ENCODE measurements at places on chromosomes 3 and 15.

- DNase-seq = no peak
These were observed 668 bp downstream of the THRB start for GRCh38 chr3:24493746-24494617.

- DNase-seq = peak; percentile 94
These were observed 41.8 kb downstream of the SMAD3 start for GRCh38 chr15:67107014-67107812.

DNA sequence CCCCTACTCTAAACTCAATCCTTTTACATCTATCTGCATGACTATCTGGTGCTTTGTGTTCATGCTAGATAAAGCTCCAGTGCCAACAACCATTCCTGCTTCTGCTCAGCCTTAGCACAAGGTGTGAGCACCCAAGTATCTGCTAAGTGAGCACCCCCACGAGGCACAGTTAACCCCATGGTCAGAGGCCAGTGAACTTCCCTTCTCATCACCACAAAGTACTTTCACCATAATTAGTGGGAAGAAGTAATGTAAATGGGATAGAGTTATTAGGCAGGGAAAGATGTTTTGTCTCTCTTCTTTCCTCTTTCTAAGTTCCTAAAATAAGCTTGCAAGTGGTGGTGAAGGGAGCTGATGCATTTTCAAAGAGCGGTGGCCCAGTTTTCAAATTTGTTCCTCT, 96.4 kb downstream of the ANO10 start:
- DNase-seq = no peak

DNA sequence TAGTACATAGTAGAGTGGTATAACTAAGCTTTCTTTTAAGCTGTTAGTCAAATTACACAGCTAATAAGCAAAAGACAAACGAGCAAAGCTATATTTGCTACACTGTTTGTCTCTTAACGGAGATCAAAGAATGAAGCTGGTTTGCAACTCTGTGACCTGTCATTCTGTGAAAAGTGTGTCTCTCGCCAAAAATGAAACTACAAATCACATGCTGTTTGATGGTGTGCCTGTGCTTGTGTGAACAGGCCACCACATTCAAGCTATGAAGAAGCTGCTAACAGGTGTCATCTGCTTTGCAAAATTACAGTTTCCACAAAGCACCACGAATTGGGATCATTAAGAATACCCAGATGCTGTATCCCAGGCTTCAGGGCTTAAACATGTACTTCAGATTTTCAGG, 667.8 kb upstream of the NAALADL2 start:
- no peak for DNase-seq

- DNase-seq = no peak
These were observed 6.9 kb downstream of the KIF7 start for GRCh38 chr15:89648106-89649012.

GRCh38 chr3:127182431-127182830, 10.5 kb upstream of the PRR23E start:
- no peak for DNase-seq

GRCh38 chr3:54785976-54786375, 141.9 kb downstream of the LRTM1 start:
- DNase-seq = no peak

DNA sequence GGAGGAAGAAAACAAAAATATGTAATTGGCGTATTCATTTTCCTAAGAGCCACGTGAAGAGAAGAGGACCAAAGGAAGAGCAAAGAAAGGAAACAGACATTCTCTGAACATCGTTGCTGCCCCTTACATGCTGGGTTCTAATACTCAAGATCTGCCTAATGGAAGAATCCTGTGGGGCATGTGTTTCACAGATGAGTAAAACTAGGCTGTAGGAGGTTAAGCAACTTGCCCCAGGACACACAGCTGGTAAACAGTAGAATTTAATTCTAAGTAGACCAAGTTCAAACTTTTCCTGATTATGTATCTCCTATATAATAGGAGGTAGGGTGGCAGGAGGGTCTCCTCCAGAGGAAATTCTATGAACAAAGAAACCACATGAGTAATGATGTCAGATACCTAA, 106.1 kb upstream of the TNFAIP8L3 start:
- DNase-seq = no peak

- DNase-seq = no peak
These were observed 133.6 kb downstream of the TIGIT start for GRCh38 chr3:114427285-114428043.

DNA sequence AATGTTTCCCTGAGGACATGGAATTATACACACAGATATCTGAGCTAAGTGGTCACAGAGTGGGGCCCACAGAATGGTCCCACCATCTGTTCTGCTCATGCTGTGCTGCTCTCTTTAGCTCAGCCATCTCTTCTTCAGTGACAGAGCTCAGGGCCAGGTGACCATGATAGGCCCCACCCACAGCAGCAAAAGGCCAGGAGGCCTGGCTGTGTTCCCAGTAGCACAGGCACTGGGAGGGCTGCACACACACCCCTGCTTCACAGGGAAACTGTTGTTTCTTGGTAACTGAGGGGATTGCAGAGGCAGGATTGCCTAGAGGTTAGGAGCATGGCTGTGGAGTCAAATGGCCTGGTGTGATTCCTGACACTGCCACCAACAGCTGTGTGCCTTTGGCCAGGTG, 4.8 kb upstream of the FBXW12 start:
- no peak for DNase-seq

DNA sequence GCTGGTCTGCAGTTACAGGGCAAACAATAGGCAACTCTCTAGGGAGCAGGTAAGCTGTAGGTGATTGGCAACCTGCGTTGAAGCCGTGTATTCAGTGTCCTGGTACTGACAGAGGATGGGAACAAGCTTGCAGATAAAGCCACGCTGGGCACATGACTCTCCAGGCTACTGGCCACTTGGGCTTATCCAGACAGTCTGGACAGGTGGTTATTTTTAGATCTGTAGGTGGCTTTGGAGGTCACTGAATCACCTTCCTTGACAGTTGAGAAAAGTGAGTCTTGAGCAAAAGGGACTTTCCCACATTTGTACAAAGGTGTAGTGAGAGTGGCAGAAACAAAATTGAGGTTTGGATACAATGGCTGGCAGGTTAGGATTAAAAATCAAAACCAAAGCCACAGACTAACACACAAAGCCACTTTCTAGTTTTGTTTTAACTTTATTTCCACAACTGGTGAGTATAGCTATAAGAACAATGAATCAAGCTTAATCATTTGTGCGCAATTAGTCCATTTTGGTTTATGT, 22.3 kb upstream of the IL1RAP start:
- no peak for DNase-seq

DNA sequence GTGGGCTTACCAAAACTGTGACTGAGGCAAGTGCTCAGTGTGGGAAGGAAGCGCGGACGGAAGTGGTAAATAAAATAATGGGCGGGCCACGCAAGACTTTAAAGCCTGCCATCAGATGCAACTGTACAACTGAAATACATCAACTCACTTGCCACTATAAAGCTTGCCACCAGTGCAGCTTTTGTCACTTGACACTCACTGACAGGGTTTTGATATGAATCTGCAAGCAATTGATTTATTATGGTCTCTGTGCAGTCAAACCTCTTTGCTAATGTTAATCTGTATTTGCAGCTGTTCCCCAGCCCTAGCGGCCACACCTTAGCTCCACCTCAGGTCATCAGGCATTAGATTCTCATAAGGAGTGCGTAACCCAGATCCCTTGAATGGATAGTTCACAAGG, 2.3 kb upstream of the GFM1 start:
- DNase-seq = no peak

- DNase-seq = no peak
These were observed 9.0 kb upstream of the GNB4 start for GRCh38 chr3:179460260-179460659.

DNA sequence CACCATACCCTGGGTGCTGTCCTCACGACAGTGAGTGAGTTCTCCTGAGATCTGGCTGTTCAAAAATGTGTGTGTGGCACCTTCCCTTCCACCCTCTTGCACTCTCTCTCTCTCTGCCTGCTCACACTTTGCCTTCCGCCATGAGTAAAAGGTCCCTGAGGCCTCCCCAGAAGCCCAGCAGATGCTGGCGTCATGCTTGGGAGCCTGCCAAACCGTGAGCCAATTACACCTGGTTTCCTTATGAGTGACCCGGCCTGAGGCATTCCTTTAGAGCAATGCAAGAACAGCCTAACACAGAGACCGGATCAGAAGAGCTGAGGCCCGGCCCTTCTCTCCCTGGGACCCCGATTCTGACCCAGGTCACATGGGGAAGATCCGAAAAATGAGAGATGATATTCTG, 15.4 kb downstream of the TMEM44 start:
- DNase-seq = no peak

GRCh38 chr3:46900007-46900292, 22.4 kb downstream of the PTH1R start:
- DNase-seq = no peak

GRCh38 chr3:164397462-164397861, 680.8 kb downstream of the SI start:
- DNase-seq = no peak

DNA sequence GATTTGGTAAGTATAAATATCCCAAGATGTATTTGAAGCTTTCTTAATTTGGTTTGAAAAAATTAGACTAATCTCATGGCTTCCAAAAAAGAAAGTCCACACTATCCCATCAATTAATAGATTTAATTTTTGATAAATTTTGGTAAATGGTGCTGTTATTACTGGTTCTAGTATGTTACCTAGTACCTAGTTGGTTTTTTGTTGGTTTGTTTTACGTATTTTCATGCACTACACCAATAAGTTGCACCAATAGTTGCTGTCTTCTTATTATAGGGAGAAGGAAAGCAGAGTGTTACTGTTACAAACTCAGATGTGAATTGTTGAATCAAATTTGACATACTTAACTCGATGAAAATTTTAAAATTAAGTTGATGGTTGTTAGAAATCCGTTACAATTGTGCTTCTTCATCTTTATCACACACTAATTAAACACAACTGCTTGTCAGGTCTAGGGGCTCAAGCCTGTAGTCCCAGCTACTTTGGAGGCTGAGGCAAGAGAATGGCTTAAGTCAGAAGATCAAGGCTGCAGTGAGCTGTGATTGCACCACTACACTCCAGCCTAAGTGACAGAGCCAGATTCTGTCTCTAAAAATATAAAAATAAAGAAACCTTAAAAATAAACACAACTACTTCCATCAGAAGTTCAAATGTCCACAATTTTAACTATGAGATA, 23.1 kb upstream of the MBNL1 start:
- DNase-seq = no peak

- DNase-seq = peak; percentile 44
These were observed 88.6 kb upstream of the ZNF280D start for GRCh38 chr15:56821721-56822425.

DNA sequence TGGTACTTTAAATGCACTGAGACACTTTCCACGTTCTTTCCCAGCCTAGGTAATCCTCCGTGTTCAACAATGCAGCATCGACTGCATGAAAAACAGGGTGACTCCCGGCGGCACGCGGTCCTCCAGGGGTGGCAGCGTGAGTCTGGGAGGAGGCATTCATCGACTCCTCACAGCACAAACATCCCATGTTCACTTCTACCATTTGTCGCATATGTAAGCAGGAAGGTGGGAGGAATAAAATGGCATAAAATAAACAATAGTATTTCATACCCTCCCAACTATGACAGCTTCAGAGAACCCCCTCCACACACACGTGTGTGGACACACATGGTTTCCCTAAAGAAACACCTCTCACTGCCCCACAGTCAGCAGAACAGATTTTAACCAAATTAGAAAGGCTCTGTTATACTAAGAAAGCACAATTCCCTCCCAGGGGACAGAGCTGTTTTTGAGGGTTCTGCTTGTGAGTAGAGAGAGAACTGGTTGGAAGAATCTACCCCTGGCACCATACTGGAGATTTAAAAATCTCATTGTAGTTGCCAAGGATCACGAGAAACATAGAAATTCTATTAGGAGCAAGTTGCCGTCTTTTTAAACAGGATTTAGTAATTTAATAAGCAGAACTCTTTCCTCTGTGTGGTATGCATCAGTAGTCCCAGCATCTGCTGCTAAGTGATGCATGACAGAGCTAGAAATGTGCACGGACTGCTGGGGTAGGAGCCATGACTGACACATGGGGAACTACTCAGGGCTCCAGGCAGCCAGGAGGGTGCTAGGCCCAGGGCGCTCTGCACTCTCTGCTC, 6.0 kb downstream of the FAM43A start:
- DNase-seq = no peak

GRCh38 chr3:130389743-130390478, 44.4 kb downstream of the COL6A5 start:
- no peak for DNase-seq

- DNase-seq = no peak
These were observed 81.4 kb downstream of the SEMA5B start for GRCh38 chr3:122946185-122946584.

DNA sequence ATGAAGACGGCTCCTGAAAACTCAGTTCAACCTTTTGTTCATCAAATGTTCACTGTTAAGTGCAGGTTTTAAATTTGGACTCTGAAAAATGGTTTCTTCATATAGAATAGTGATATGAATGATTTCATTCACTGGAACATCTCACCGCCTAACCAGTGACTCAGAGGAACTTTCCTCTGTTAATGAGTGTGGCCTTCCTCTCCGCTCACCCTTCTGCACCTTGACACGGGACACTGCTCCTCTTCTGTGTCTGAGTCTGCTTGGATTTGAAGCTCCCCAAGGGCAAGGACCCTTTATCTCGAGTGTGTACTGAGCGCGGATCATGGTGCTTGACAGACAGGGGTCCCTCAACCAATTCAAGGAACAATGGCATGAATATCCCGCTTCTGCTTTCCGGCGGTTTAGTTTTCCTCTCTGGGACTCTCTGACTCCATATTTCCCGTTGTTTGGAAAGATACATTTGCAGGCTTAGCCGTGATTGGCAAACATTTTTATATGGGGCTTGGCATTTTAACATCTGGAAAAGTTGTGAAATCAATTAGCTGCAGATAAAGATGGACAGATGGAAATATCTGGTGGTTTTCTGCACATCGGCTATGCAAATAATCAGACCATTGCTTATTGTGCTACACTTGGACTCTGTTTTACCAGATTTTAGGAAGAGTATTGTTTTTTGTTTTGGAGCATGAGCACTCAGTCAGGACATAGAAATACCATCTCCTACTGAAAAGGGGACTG, 20.9 kb downstream of the KBTBD8 start:
- DNase-seq = no peak

GRCh38 chr15:67329984-67330733, 75.6 kb downstream of the IQCH start:
- DNase-seq = no peak

DNA sequence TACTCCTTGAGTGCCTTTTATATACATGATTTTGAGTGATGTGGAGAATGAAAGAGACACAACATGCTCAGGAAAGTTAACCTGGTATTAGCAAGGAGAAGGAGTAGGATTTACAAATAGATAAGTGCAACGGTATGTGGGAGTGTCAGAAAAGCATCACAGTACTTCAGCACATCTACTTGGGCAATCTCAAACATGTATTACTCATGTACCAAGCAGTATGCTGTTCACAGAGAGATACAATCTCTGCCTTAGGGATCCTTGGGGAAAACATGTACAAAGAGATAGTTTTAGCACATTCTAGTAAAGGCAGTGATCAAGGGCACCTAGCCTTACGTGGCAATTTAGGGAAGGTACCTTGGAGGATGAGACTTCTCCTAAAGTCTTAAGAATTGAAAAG, 146.5 kb downstream of the FILIP1L start:
- no peak for DNase-seq

GRCh38 chr15:57284535-57284934, 91.8 kb upstream of the CGNL1 start:
- DNase-seq = no peak

GRCh38 chr15:70556151-70556741, 207.1 kb downstream of the UACA start:
- no peak for DNase-seq
